ENCODE measurements at places on chromosomes 6 and 20. TPM values are rescaled to one million over a fixed set of nuclear protein-coding genes. Genes with fewer than 3 reads are reported as not detected.

GRCh38 chr20:56247954-56248782 is at the start of gene MC3R:
Gene MC3R, plus strand, starts transcription at chr20:56248732. Its CDS starts 112 bp downstream, at chr20:56248844.
- peak; percentile 17 for DNase-seq

- DNase-seq = peak; percentile 56
Observed at GRCh38 chr6:106628658-106629102, 618 bp downstream of the RTN4IP1 start.

SAMD10 gene
- total RNA-seq = 1.4 TPM

GRCh38 chr6:34190504-34191122 is 44.7 kb upstream of the GRM4 start:
- peak; percentile 38 for DNase-seq

TBC1D20 gene
- 13.5 TPM for total RNA-seq

HLA-DMB gene
- total RNA-seq = 3.2 TPM

GRCh38 chr6:134178161-134179044 is 126.0 kb upstream of the SLC2A12 start:
- peak; percentile 92 for DNase-seq

SLC22A7 gene
- not detected for total RNA-seq

- no peak for DNase-seq
Observed at GRCh38 chr20:53303413-53303760, 290.3 kb downstream of the ZNF217 start.

DNA sequence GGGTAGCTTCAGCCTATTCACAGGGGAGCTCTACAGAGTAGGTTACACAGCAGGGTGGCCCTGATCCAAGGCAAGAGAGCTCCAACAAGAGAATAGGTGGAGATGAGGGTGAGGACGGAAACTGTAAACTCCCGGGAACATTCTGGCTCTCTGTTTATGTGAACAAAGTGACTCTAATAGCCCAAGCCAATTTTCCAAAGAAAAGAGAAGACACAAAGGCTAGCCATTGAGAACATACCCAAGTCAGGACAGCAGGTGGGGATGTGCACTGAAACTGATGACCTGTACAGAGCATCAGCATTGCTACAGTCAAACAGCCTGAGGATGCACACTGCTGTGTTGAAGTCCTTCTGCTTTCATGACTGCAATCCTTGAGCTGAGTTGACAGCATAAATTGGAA is 136.0 kb upstream of the TOP1 start:
- DNase-seq = no peak

ADGRG6 gene
- total RNA-seq = 3.3 TPM

VIP gene
- total RNA-seq = not detected

TRIM31 gene
- not detected for total RNA-seq

GSTA1 gene
- total RNA-seq = not detected

- no peak for DNase-seq
Observed at GRCh38 chr6:25960734-25961133, 1.9 kb upstream of the TRIM38 start.

GRCh38 chr20:16387666-16388065 is 185.6 kb downstream of the KIF16B start:
- no peak for DNase-seq

DNA sequence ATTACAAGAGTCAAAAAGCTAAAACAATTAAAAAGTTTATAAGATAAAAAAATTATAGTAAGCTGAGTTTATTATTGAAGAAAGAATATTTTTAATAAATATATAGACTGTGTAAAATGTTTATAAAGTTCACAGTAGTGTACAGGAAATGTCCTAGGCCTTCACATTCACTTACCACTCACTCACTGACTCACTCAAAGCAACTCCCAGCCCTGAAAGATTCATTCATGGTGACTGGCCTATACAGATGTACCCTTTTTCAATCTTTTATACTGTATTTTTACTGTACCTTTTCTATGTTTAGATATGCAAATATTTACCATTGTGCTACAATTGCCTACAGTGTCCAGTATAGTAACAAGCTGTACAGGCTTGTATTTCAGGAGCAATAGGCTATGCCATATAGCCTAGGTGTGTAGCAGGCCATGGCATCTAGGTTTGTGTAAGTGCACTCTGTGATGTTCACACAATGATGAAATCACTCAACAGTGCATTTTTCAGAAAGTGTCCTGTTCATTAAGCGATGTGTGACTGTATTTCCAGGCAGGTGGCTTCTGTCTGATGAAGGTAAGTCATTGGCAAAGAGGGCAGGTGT is 130.2 kb downstream of the BTBD3 start:
- no peak for DNase-seq

- DNase-seq = no peak
Observed at GRCh38 chr6:143034689-143035334, 25.9 kb upstream of the AIG1 start.

- DNase-seq = peak; percentile 56
Observed at GRCh38 chr20:47620808-47621805, 119.4 kb downstream of the NCOA3 start.

NEU1 gene
- total RNA-seq = 231 TPM

KCNB1 gene
- total RNA-seq = 0.12 TPM

LAMA5 gene
- total RNA-seq = 21.6 TPM

DNA sequence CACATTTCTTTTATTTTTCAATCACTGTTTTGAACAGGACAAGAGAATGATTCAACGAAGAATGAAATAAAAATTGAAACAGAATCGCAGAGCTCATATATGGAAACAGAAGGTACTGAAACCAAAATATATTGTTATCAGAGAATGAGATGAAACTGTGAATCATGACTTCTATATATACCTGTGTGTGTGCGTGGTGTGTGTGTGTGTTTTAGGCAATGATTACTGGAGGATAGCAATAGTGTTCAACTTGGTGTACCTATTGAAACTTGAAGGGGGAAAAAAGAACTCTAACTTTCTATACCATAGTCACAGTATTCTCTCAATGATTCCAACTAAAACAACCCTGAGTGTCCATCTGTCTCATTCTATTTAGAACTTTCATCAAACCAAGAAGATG is 586.6 kb downstream of the KIF16B start:
- no peak for DNase-seq

- DNase-seq = no peak
Observed at GRCh38 chr6:20366082-20366830, 35.4 kb upstream of the E2F3 start.

All from G401 (cell line).